ENCODE measurements at places on chromosomes 6 and 20.

DNA sequence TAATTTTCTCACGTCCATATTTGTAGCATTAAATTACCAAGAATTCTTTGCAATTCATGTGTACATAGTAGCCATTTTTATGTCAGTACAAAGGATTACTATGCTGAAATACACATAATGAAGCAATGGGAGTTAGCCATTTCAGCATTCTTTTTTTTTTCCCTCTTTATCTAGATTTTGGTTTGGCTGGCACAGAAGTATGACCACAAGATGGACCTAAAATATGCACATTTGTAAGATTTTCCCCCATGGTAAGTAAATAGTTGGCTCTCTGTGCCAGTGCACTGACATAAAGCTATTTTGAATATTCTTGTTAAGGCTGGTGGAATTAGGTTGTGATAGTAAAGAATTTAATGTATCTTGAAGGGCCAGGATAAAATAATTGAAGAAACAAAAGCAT is 486.1 kb upstream of the BTBD3 start:
- no peak for DNase-seq

DNA sequence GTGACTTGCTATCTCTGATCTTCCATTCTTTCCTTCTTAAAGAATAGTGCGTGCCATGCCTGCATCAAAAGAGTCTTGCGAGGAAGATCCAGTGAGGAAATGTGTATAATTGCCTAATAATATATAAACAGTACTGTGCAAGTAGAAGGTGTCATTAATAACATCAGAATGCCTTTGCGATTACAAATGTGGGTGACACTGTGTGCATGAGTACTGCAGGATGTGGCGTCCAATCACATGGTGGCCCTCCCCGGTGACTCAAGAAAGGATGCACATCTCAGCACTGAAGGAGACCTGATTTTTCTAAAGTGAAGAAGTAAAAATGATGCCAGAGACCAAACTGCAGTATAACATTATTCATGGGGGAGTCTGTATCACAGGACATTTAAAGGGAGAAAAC is 107.5 kb upstream of the EDN1 start:
- no peak for DNase-seq

DNA sequence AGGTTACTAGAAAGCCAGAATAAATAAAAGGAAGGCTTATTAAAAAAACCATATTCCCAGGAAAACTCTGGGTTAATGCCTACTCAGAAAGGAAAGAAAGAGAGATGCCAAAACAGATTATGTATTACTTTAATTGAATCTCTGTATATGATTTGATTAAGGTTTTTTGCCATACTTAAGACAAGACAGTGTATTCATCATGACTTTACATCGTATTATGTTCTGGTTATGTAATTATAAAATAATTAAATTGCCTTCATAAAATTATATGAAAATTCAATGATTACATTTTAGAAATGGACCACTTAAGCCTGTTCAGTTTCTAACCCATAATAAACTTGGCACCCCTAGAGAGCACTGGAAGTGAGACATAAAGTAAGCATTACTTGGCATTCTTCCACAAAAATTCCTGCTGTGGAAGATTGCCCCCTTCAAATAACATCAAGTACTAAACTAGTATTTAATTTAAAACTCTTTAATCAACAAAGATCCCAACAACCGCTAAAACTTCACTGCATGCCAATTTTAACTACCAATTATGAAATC is 20.8 kb upstream of the IBTK start:
- no peak for DNase-seq

DNA sequence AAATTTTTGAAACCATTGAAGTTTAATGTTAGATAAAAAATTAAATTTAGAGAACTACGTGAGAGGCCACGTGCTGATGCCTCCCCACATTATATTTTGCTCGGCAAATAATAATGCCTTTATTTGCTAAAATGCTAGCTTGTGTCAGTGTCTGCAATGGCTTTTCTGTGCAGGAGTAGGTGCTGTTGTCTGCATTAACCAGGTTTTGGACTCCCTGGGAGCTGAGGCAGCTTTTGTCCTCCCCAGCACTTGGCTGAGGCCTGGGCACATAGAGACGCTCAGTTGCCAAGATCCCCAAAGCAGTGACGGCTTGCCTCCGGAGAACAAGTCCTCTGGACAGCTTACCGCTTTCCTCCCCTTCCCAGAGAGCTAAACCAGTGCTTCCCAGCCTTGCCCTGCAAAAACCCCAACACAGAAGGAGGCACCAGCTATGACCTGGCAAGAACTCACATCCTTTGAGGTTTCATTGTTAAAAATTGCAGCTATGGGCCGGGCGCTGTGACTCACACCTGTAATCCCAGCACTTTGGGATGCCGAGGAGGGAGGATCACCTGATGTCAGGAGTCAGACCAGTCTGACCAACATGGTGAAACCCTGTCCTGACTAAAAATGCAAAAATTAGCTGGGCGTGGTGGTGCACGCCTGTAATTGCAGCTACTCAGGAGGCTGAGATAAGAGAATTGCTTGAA is 59.9 kb downstream of the KAT14 start:
- DNase-seq, result no peak

DNA sequence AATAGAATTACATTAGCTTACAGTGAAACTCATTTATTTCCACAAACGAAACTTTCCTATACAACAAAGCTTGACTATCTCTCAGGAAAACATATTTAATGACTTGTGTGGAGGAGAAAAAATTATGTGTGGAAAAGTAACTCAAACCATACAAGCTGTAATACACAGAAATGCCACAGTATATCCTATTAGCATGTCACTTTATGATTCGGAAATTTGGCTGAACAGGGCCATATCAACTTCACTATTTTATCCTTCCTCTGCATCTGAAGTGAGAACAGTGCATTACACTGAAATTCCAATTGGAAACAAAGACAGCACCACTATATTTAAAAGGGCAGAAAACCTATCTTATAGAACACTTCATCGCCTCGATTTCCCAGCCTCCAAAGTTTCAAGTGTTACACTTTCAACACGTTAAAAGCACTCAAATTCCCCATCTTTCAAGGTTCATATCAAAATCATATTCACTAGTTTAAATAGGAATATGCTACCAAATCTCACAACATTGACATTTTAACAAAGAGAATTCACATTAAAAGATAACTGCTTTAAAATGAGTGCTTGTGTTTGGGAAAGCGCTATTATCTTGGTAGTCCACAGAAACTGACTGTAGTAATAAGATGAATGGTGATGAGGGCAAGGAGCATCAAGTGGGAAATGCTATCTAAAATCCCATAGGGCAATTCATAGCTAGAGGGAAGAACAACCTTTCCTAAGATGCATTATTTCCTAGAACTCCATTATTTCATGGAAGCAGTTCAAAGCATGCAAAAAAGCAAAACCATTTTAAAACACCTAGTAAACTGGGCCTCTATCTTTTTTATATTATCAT is 1.8 kb downstream of the REV3L start:
- DNase-seq, result no peak

DNA sequence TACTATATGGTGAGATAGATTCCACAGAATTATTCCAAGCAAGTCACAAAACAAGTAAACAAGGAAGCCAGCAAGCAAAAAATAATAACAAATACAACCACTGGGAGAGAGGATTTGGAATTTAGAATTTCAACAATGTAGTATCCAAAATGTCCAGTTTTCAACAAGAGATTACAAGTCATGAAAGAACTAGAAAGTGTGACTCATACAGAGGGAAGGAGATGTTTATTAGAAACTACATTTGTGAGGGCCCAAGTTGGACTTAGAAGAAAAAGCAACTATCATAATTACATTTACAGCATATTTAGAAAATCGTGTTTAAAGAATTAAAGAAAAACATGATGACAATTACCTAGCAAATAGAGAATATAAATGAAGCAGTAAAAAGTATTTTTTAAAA is 494.6 kb upstream of the ID4 start:
- no peak for DNase-seq

DNA sequence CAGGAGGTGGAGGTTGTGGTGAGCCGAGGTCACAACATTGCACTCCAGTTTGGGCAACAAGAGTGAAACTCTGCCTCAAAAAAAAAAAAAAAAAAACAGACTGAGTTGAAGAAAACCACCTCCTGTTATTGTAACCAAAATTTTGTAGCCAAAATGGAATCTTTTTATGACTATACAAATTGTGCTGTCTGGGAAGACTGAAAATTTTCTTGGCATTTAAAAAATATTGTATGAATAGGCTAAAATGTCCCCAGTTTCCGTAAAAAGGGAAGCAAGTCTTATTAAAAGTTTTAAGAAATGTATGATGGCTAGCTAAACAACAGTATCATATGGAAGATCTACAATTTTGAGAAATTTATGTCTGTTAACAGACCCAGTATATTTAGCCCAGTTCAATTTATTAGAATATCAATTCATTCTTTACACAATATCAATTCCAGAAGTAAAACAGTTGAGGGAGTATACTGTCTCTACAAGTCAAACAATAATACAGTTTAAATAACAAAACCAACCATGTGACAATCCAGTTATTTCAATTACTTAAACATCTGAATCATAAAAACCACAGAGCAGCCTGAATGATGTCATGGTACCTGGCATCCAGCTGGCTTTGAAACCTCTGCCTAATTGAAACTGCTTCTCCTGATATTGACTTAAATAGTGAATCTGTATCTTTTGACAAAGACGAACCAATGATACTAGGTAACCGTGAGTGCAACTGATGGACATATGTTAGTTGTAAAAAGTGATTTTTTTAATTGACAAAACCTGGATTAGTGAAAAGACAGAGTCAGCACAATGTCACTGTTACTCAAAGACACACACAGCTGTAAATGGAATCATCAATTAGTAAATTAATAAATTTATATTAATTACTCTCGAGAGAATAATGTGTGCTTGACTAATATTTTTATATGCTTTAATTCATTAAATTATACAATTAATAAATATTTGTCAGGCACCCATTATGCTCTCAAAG is 166.6 kb upstream of the MARCKS start:
- DNase-seq, result no peak

DNA sequence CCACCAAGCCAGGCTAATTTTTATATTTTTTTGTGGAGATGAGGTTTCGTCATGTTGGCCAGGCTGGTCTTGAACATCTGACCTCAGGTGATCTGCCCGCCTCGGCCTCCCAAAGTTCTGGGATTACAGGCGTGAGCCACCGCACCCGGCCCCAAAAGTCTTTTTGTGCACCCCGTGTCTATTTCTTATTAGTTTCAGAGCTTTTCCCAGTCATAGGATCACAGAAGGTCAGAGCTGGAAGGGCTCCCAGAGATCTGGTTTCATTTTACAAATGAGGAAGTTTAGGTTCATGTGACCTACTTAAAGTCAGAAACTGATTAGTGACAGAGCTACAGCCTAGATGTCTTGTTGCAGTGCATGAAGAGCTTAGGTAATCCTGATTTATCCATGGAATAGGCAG is 1.6 kb upstream of the OGFRL1 start:
- no peak for DNase-seq

- DNase-seq, result no peak
Observed at GRCh38 chr20:61800359-61801064, 265.2 kb downstream of the TAF4 start.

DNA sequence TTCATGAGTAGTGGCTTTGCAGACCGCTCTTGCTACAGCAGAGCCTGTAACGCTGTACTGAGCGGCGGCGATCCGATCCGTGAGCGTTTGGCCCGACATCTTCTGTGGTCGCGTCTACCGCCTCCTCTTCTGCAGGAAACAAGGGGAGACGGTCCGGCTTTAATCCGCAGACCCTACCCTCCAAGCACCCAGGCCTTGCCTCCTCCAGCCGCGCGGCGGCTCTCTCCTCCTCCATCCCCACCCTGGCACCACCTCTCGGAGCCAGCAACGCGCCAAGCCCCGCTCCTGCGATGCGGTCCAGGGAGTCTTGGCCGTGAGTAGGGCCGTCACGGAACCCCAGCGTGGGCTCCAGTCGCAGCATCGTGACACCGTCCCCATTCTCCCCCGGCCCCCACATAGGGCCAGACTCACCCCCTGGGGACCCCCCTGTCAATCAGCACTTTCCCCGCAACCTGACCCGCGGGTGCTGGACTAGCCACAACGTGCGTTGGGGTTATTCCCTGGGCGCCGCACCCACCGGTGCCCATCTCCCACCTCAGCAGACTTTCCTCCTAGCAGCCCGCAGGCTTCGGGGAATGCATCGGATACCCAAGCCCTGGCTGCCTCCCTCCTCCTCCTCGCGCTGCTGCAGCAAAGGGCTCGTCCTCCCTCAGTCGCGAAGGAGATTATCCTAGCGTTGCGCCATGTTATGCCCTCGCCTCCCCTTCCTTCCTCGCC is 914 bp downstream of the SNAP91 start:
- no peak for DNase-seq

- DNase-seq, result no peak
Observed at GRCh38 chr6:43916924-43917877, 147.2 kb downstream of the VEGFA start.

DNA sequence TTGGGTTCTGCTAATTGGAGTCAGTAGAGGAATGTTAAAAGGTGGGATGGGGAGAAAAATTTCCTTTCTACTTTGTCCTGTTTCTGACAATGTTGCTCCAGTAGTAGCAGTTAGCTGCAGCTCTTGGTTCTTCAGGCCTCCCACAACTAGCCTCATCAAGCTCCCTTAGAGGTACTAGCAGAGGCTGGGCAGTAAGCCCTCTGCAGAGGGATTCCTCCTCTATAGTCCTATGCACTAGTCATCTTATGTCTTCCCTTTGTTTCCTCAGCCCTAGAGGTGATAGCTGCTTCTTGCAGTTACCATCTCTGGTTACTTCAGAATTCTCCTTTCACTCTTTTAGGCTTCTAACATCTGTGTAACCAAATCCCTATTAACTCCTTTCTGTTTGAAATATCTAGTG is 99.8 kb downstream of the FILIP1 start:
- DNase-seq, result no peak

DNA sequence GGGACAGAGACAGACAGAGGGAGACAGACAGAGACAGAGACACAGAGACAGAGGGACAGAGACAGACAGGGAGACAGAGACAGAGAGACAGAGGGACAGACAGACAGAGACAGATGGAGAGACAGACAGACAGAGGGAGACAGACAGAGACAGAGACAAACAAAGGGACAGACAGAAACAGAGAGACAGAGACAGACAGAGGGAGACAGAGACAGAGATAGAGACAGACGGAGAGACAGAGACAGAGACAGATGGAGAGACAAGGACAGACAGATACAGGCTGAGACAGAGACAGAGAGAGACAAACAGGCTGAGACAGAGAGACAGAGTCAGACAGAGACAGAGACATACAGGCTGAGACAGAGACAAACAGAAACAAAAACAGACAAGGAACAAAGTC is 39.4 kb upstream of the PHACTR3 start:
- no peak for DNase-seq

DNA sequence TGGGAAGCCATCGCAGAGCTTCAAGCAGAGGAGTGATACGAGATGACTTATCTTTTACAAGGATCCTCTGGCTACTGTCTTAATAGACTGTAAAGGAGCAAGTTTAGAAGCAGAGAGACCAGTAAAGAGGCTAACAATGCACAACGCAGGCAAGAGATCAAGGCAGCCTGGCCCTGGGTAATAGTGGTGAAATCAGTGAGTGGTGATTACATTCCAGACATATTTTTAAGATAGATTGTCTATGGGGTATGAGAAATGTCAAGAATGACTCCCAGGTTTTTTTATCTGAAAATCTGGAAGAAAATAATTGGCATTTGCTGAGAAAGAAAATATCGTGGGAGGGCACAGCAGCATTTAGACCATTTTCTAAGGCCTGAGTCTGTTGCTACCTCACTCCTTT is 213.6 kb upstream of the HTR1E start:
- no peak for DNase-seq

Measured in activated naive CD4-positive, alpha-beta T cell (primary cell).